ENCODE measurements at places on chromosomes 7 and 10.

- no peak overlapping the region for H3K27ac ChIP-seq
- H3K36me3 ChIP-seq = no peaks in the 10 kb centered on the region
- DNase-seq = no peak
- H3K4me1 ChIP-seq = no peaks in the 10 kb centered on the region
Observed at GRCh38 chr7:96135241-96135640, 186.7 kb downstream of the SLC25A13 start.

DNA sequence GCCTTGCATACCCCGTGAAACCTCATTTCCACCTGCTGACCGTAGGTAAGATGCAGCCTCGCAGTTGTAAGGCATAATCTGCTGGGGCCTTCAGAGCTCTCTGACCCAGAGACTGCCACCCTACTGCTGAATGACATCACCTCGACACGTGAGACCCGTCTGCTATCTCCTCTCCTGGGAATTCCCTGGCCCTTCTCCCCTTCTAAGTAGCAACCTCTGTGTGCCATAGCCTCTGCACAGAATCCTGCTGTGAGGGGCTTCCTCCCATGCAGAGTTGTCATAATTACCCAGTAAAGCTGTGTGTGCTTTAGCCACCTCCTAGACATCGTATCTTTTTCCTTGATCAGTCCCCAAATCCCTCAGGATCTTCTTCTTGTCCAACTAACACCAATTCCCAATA, 106.7 kb downstream of the CACNB2 start:
- H3K36me3 ChIP-seq = no peaks in the 10 kb centered on the region
- H3K27ac ChIP-seq = no peak overlapping the region
- no peak overlapping the region for H3K4me3 ChIP-seq
- peaks cover 6% of the 10 kb centered on the region for H3K27me3 ChIP-seq
- no peaks in the 10 kb centered on the region for H3K4me1 ChIP-seq
- no peak for DNase-seq

DNA sequence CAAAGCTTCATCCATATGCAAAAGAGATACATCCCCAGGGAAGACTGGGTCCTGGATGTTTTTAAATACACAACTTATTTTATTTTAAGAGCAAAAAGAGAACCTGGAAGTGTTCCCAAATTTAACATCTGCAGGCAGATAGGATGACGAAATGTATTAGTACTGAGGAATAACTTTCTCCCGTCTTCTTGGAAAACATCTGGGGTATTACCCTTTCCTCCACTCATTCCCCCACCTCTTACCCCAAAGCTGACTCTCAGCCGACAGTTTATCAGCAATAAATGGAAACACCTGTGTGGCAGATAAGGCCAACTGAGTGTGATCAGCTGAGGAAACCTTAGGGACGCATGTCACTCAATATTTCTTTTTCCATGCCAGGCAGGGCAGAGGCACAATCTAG, 435.6 kb upstream of the NPVF start:
- peaks cover 37% of the 10 kb centered on the region for H3K27me3 ChIP-seq
- H3K36me3 ChIP-seq = peaks cover 2% of the 10 kb centered on the region
- no peak overlapping the region for H3K4me3 ChIP-seq
- H3K27ac ChIP-seq = no peak overlapping the region

DNA sequence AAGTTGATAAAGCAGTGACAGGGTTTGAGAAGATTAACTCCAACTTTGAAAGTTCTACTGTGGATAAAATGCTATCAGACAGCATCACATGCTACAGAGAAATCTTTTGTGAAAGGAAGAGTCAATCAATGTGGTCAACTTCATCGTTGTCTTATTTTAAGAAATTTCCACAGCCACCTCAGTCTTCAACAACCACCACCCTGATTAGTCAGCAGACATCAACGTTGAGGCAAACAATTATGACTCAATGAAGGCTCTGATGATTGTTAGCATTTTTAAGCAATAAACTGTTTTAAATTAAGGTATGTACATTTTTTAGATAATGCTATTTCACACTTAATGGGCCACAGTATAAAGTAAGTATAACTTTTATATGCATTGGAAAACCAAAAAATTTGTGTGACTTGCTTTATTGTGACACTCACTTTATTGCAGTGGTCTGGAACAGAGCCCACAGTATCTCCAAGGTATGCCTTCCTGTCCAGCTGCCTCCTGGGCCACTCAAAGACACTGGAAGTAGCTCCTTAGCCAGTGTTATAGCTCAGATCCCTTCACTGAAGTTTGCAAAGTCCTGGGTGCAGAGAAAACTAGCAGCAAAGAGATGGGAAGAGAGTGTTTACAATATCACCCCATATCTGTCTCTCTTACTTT, 293.1 kb downstream of the ARHGAP12 start:
- peaks cover 2% of the 10 kb centered on the region for H3K36me3 ChIP-seq
- H3K27ac ChIP-seq = no peak overlapping the region
- H3K4me1 ChIP-seq = no peaks in the 10 kb centered on the region
- H3K27me3 ChIP-seq = peaks cover 46% of the 10 kb centered on the region
- H3K4me3 ChIP-seq = no peak overlapping the region

DNA sequence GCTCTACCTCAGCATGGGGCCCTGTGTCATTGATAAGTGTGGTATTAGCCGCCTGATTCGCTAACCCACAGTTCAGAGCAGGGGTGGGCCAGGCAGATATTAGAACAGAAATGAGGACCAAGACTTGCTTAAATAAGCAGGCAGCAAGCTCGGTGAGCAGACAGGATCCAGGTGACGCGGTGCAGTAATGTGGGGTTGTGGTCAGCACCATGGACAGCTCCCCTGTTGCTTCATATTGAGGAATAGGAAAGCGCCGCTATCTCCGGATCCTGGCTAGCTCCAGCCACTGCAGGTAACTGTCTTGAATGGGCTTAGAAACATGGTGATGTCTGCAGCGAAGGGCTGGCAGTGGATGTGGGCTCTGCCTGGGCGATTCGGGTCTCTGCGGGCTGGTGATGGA, 51.3 kb upstream of the GPR26 start:
- peaks cover 28% of the 10 kb centered on the region for H3K27me3 ChIP-seq
- H3K4me1 ChIP-seq = no peaks in the 10 kb centered on the region
- H3K36me3 ChIP-seq = peaks cover 3% of the 10 kb centered on the region
- H3K4me3 ChIP-seq = no peak overlapping the region

DNA sequence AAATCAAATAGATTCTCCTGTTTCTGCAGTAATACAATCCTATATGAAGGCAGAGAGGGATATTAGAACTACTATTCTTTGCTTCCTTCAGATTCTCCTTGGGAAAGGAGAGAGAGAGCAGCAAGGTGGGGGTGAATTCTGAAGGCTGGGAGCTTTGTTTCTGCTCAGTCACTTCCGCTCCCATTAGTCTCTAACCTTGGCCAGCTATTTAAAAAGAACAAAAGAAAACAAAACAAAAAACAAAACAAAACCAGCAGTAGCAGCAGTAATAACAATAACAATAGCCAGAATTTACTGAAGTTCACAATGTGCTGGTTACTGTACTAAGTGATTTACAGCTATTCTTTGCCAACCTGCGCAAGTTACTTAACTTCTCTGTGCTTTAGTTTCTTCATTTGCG, 9.9 kb downstream of the GPR85 start:
- H3K4me3 ChIP-seq = no peak overlapping the region
- no peaks in the 10 kb centered on the region for H3K36me3 ChIP-seq
- no peak overlapping the region for H3K27ac ChIP-seq
- peaks cover 36% of the 10 kb centered on the region for H3K27me3 ChIP-seq
- H3K4me1 ChIP-seq = no peaks in the 10 kb centered on the region

GRCh38 chr7:44183386-44183785, 5.9 kb downstream of the GCK start:
- no peak overlapping the region for H3K4me3 ChIP-seq
- H3K4me1 ChIP-seq = no peaks in the 10 kb centered on the region
- no peak for DNase-seq

- no peak overlapping the region for H3K27ac ChIP-seq
- DNase-seq = no peak
- H3K4me1 ChIP-seq = no peaks in the 10 kb centered on the region
- H3K4me3 ChIP-seq = no peak overlapping the region
- H3K36me3 ChIP-seq = no peaks in the 10 kb centered on the region
Observed at GRCh38 chr7:102830197-102830596, 81.4 kb downstream of the FAM185A start.

DNA sequence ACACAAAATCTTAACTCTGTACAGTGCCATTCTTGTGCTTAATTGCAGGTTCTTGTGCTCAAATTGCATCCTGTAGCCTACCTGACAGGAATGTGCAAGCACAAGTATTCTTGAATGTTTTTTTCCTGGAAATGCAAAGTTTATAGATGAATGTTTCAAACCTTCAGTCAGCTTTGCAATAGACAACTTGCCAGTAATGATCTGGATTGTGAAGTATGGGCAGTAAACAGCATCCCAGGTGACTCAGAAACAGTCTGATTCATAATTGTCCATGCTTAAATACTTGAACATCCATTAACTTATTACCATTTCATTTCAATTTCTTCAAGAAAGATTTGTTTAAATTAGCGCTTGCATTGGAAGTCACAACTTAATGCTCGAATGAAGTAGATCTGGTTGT, 347.2 kb downstream of the SDK1 start:
- H3K27ac ChIP-seq = no peak overlapping the region
- H3K27me3 ChIP-seq = peaks cover 31% of the 10 kb centered on the region
- H3K36me3 ChIP-seq = no peaks in the 10 kb centered on the region
- no peak for DNase-seq
- no peak overlapping the region for H3K4me3 ChIP-seq

Measured in central memory CD8-positive, alpha-beta T cell (primary cell).